Effector memory CD4-positive, alpha-beta T cell (primary cell): ENCODE measurements at places on chromosomes 3 and 15.
A peak's percentile ranks its signal among the peaks of the same experiment; 100 is the strongest.

DNA sequence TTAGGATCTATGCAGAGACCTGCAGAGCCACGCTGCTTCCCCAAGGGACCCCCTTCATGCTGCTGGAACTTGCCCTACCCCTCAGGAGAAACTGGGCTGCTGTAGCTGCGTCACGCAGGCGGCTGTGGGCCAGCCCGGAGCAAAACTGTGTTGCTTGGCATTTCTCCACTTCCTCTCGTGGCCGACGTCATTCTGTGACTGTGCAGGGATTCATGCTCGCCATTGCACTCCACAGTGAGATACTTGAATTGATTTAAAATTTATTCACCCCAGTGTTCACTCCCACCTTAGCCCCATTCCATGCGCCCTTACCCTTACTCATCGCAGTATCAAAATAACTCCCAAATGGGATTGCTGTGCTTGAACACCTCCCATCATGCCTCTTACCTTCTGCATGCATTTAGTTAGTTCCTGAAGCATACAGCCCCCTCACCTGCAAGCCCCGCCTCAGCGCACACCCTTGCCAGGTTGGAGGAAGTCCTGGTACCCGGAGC is 45.7 kb downstream of the TMEM44 start:
- no peak for DNase-seq

- no peak for DNase-seq
Observed at GRCh38 chr15:75736256-75736655, 23.6 kb upstream of the CSPG4 start.

DNA sequence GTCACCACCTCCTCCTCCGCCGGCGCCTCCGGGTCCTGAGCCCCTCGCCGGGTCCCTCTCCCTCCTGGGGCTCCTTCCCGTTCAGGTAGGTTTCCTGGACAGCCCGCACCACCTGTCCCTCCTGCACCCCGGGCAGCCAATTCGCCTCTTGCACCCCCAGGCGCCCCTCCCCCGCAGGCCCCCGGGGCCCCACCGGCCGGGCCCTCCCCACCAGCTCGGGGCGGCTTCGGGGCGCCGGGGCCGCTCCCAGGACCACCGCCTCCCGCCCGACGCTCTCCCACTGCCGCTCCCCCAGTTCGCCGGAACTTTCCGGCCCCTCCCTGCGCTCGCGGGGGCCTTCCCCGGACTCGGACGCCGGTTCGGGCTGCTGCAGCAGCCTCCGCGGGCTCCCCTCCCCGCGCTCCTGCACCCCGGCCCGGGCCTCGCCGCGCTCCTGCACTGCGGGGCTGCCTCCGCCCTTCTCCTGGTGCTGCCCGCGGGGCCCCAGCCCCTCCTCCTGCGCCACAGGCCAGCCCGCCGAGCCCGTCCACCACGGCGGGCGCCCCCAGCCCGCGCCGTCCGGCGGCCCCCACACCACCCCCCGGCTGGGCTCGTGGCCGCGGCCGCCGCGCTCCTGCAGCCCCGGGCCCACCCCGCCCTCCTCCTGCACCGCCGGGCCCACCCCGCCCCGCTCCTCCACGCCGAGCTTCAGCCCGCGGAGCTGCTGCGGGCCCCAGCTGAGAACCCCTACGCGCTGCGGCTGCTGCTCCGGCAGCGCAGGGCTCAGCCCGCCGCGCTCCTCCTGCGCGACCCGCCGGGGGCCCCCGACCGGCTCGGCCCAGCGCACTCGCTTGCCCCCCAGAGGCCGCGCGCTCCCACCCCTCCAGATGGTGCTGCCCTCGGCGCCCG is 587 bp upstream of the TNK2 start:
- peak; percentile 11 for DNase-seq

DNA sequence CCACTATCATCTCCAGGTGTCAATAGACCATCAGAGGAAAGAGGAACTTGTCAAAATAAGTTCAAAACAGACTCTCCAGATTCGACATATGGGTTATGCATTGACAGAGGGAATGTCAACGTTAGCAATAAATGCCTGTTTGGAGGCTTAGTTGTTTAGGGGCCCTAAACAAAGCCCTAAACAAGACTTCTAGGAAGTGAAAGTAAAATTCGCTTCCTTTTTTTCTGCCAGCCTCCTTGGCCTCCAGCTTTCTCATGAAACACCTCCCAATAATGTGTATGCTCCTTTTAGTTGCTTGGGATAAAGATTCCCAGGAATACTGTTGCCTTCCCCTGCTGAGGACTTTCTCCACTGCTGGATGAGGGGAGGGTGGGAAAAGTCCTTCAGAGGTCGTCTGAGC is 70.9 kb upstream of the ARNT2 start:
- DNase-seq, result no peak

DNA sequence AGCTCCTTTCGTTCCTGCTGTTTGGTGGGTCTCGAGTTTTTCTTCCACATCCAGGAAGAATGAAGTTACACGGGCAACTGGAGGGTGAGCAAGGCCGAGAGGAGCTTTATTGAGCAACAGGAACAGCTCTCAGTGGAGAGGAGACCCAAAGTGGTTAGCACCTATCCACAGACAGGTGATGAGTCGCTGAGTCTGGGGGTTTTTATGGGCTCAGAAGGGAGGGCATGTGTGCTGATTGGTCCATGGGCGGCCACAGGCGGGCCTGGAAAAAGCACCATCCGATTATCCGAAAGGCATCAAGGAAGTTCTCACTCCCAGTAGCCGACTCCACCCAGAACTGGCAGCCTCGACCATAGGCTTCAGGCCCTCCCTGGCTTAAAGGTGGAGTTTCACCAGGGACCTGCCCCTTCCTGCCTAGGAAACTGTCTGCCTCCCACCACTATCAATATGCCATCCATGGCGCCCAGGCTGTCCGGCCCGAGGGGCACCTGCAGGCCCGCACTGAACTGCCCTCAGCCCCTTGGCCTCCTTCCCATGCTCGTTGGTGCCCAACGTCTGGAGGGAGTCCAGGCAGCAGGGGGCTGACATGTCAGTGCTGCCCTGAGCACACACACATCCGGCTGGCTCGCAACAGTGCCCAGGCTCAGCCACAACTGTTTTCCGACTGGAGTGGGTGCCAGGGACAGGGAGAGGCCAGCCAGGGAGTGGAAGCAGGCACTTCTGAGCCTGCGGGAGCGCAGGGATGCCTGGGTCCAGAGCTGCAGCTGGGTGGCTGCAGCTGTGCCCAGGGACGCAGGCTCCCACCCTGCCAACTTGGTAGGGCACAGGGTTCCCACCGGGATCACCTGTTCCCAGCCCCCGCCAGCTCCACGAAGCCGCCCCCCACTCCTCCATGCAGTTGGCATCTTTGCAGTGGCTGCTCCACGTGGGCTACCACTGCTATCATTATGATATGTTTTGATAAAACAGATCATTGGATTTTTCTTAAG is 170.2 kb downstream of the FNDC3B start:
- DNase-seq, result no peak

- DNase-seq, result no peak
Observed at GRCh38 chr15:59532770-59533379, 78.7 kb upstream of the GCNT3 start.

GRCh38 chr3:194306109-194306686 is 44.9 kb downstream of the CPN2 start:
- DNase-seq, result peak; percentile 26

- no peak for DNase-seq
Observed at GRCh38 chr3:72887343-72887704, 522 bp upstream of the GXYLT2 start.

DNA sequence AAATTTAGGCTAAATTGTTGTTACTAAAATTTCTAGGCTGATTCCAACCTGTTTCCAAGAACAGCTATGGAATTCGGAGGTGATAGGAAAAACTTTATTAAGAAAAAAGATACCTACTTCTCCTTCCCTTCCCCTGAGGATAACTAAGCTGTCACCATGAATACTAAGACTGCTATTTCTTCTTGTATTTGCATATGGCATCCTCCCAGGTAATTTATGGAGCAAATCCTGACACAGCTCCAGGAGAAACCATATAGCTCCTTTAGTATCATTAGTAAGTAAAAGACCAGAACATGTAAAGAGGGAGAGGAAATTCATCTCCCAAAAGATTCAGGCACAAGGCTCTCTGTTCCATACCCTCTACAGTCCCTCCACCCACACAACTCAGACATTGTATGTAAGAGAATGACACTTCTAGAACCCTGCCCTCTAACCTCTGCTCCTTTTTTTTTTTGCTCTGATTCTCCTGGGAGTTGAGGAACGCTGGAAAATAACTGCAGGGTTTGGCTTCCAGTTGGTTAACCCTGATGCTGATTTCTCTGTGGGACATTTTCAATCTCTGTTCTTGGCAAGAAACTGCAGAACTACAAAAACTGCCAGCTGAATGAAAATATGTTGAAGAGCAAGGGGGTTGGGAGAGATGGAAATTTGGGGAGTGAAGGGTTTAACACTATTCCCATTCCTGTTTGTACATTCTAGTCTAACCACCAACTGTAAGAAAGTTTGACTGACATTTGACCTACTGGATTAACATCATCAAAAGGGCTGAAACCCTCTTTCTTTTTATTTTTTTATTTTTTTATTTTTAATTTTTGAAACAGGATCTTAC is 14.2 kb upstream of the MAGI1 start:
- DNase-seq, result no peak

- DNase-seq, result no peak
Observed at GRCh38 chr15:98597666-98598065, 50.7 kb upstream of the IGF1R start.

- no peak for DNase-seq
Observed at GRCh38 chr15:40702077-40702476, 7.1 kb downstream of the RAD51 start.

- no peak for DNase-seq
Observed at GRCh38 chr3:44340058-44340395, 1.5 kb downstream of the TCAIM start.

DNA sequence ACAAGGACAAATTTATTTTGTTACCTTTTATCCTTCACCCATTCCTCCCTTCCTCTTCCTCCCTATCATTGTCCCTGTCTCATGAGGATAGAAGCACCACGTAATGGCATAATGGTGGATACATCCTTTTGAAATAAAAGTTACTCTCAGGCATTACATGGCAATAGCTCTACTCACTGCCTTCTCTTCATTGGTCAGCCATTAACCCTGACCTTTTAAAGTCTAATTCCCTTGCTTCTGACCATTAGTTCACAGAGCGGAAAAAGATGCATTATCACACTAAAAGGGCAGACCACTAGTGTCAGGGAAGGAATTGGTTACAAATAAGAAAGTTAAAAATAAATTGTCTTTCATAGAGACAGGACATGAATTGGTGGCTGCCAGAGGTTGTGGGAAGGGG is 54.6 kb upstream of the EIF1B start:
- DNase-seq, result no peak

DNA sequence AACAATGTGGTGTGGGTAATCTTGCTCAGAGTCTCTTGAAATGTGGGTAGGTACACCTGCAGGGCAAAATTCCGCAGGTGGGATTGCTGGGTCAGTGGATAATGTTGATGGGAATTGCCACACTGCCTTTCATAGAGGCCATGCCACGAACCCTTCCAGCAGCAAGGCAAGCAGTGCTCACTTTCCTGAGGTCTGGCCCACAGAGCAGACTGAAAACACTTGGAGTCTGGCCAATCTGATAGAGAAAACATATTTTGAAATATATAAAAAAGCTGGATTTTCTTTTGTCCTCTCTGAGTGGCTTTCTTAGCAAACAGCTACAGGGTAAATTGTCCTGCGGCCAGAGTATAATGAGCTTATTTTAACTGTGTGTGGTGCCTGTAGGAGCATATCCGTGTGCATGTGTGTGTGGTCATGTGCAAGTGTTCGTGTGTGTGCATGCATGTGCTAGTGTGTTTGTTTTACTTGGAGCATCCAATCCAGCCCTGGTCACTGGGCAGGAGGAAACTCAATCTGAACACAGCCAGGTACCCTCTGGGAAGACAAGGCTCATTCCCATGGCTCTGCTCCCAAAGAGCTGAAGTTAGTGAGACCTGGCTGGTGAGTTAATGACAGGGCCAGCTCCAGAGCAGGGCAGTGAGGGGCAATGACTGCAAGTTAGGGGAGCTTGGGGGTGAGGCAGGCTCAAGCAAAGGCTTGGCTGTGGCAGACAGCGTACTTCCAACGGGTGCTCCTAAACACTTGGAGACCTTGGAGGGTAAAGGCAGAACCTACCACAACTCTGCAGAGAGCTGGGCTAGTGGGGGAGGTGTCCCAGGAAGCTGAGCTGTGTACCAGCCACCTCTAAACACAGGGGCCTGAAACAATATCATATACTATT is 91.3 kb downstream of the PLXNA1 start:
- no peak for DNase-seq

- no peak for DNase-seq
Observed at GRCh38 chr3:16294844-16295243, 29.8 kb downstream of the OXNAD1 start.

- no peak for DNase-seq
Observed at GRCh38 chr3:34070831-34071585, 272.6 kb downstream of the PDCD6IP start.

DNA sequence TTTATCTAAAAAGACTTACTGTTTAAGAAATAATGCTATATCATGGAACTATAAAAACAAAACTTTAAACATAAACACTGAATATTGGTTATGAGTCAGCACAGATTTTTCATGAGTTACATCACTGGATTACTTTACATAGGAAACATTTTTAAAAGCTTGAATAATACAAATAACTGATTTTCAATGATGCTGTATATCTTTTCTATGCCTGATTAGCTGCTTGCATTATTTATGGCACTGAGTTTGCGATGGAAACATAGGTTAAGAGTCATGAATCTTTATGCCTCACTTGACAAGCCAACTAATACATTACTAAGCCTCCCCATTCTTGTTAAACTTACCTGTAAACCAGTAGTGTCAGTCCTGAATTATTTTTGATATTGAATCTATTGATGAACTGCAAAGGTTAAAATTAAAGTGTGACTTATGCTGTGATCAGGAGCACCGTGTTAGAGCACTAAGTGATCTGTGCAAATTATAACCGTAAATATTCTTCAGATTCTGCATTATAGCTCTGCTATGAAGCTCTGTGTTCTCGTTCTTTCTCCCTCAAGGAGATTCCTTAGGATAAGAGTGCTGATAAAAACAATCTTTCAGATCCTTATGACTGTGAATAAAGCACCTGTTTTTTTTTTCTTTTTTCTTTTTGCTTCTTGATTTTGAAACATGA is 437.3 kb upstream of the BCHE start:
- no peak for DNase-seq

GRCh38 chr15:57036352-57036751 is 117.9 kb downstream of the TCF12 start:
- DNase-seq, result no peak

GRCh38 chr3:28224430-28224829 is 17.0 kb upstream of the CMC1 start:
- no peak for DNase-seq

DNA sequence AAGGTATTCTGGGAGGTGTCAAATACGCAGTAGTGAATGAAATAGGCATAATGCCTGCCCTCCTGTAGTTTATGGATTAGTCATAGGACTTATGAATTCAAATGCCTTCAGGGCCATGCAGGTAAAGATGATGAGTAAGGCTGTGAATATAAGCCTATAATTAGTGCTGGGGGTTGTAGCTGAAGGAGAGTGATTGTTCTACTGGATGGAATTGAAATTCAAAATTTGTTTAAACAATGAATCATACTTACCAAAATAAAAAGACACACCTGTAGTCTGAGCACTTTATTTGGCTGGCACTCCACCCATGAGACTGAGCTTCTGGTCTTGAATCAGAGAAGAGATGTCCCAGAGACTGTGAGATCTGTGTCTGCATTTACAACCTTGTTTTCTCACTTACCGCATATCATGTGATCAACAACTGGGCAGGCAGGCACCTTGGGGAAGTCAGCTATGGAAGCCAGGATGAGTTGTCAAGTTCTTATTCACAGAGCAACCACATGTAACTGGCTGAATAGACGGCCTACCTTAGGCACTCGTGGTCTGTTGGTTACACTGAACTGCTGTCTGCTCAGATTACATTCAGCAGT is 291.8 kb downstream of the NAALADL2 start:
- no peak for DNase-seq

GRCh38 chr3:77795013-77795412 is 755.1 kb downstream of the ROBO2 start:
- no peak for DNase-seq
